GM13976 (cell line): ENCODE measurements at places on chromosomes 7 and 10.

GRCh38 chr10:27742195-27743011 is 3.2 kb downstream of the MKX start:
- peak; percentile 85 for DNase-seq

GRCh38 chr10:112115781-112116385 is 67.7 kb downstream of the GPAM start:
- peak; percentile 64 for DNase-seq

DNA sequence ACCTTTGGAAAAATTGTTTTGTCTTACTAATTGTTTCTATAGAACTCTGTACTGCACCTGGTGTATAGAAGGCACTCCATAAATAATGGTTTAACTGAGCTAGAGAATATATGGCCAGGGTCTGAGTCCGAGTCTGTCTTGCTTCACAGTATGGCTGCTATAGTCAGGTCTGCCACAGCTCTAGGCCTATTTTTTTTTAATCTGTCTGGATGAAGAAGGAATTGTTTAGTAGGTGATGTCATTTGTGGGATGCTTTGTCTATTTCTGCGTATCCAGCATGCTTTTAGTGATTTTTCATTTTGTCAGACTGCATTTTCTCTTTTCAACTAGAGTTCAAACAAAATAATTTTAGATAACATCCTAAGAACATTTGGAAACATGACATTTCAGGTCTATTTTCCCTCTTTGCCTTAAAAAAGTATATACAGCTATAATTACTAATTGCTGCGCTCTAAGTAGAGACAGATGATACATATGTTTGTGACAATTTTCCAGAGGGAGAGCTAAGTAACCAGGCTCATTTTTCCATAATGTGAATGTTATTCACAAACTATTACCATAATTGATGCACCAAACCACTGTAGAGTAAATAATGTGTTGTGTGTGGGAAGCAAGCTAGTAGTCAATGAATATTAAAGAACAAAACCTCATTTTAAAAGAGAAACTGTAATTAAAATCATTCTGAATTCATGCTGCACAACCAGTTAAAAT is 361.7 kb downstream of the AUTS2 start:
- DNase-seq, result no peak

GRCh38 chr7:13017881-13018280 is 330.4 kb downstream of the ARL4A start:
- no peak for DNase-seq

DNA sequence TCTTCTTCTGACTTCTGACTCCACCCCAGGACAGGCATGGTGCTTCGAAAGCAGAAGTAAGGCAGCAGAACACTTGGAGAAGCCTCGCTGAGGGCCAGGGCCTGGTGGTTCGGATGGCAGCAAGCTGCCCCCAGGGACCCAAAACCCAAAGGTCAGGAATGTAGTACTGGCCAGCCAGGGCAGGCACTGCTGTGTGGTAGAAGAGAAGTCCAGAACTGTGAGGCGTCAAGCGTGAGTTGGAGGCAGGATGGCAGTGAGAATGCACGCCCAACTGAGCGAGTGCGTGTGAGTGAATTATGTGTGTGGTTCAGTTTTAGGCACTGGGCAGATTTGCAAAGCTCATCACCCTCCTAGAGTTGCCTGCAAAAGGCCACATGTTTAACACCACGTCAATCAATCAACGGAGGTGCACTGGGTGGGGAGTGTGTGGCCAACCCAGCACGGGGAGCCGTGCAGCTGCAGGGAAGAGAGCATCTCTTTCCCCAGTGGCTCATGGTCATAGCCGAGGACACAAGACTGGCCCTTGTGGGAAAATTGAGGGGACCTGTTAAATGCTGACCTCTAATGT is 144.3 kb downstream of the KCNMA1 start:
- DNase-seq, result no peak

DNA sequence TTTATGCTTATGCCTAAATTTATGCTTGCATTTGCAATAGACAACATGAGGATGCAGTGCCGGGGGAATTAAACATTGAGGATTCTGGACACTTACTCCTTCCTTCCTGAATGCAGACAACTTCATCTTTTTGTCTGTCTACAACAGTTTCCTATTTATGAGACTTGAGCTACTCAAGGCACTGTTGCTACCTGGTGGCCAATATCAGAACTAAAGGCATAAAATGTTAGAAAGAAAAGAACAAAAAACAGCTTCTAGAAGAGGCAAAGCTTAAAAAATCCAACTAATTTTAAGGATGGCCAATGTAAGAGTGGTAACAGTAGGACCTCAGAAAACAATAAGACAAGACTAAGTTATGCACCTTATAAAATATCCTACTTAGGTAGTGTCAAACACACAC is 144.5 kb upstream of the PTN start:
- DNase-seq, result no peak

DNA sequence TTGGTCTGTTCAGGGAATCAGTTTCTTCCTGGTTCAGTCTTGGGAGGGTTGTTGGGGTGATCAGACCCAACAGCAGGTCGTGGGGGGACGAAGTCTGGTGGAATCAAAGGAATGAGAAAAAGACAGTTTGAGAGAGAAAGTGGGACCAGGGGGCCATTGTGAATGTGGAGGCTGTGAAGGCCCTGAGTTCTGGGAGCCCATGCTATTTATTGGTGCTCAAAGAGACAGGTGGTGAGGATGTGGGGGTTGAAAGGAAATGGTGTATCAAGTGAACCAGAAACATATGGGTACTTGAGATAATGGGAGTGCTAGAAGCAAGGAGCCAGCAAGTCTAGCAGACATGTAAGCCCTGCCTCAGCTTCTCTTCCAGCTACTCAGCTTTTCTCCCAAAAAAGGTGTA is 84.1 kb downstream of the CCSER2 start:
- no peak for DNase-seq

- peak; percentile 79 for DNase-seq
These were observed at the start of gene PANK1 for GRCh38 chr10:89644967-89645741. Gene PANK1 (minus strand): TSS chr10:89645242. CDS start chr10:89644891, 351 bp downstream.

DNA sequence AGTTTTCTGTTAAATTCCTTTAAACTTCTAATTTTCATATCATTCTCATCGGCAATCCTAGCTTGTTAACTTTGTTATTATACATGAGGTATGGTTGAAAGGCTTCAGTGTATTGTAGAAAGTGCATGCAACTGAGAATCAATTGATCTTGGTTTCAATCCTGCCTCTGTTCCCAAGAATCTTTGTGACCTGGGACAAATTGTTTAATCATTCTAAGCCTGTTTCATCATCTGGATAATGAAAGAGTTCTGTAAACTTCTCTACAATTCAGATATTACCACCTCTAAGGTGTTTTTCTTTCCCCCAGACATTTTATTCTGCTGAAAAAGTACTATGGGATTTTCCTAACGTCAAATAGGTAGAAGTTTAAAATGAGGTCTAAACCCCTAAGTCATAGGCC is 179.0 kb downstream of the RNLS start:
- DNase-seq, result no peak

DNA sequence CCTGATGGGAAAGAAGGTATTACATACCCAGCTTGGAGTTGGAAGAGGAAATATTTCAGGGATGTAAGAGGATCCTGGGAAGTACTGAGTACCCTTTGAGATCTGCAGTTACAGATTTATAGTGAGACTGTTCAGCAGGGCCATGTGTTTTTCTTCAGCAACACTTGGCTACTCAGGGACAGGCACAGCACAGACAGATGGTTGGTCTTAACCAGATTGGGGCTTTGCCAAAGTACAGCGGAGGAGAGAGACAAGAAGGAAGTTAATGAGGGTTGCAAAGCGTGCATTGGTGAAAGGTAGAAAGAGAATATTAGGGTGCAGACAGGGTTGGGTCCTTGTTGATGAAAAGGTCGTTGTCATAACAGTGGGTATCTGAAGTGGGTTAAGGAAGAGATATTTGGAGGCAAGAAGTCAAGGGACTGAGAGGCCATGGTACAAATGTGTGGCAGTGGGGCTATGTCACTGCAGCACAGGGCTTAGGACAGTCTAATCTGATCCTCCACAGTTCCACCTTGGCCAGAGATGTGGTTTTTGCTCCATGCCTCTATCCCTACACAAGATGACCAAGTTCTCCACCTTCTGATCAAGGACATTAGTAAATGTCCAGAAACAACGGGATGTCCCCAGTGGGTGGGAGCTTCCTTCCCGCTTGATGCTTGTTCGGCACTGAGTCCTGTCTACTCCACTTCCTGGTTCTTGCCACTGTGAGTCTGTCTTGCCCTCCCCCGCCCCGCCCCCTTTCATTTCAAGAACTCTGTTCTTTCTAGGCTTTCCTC is 18.9 kb upstream of the DNAJC1 start:
- no peak for DNase-seq

DNA sequence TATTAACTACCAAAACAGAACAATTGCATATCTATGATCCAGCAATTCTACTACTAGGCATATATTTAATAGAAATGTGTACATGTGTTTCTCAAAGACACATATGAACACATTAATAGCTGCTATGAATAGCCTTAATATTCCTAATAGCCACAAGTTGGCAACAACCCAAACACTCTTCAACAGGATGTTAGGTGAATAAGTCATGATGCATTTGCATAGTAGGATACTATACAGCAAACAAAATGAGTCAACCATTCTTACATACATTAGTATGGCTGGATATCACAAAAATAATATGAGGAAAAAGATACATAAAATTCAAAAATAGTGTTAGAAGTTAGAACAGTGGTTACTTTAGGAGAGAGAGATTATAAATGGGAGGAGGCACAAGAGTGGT is 26.8 kb upstream of the ZNF746 start:
- no peak for DNase-seq

GRCh38 chr10:10865913-10866312 is 151.8 kb upstream of the CELF2 start:
- no peak for DNase-seq

DNA sequence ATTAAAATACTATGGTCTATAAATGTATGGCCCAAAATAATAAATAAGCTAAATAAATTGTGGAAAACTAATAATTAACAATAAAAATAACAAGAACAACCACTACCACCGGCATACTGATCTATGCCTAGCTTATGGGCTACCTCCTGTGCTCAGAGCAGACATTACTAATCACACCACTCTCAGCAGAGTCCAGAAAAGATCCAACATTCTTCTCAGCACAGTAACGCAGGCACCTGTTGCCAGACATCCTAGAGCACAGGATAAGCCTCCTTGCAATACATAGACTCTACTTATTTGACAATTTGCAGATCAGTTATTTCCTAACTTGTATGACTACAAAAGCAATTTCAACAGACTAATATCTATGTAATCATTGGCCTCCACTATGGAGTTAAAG is 137.1 kb upstream of the NEBL start:
- DNase-seq, result no peak

DNA sequence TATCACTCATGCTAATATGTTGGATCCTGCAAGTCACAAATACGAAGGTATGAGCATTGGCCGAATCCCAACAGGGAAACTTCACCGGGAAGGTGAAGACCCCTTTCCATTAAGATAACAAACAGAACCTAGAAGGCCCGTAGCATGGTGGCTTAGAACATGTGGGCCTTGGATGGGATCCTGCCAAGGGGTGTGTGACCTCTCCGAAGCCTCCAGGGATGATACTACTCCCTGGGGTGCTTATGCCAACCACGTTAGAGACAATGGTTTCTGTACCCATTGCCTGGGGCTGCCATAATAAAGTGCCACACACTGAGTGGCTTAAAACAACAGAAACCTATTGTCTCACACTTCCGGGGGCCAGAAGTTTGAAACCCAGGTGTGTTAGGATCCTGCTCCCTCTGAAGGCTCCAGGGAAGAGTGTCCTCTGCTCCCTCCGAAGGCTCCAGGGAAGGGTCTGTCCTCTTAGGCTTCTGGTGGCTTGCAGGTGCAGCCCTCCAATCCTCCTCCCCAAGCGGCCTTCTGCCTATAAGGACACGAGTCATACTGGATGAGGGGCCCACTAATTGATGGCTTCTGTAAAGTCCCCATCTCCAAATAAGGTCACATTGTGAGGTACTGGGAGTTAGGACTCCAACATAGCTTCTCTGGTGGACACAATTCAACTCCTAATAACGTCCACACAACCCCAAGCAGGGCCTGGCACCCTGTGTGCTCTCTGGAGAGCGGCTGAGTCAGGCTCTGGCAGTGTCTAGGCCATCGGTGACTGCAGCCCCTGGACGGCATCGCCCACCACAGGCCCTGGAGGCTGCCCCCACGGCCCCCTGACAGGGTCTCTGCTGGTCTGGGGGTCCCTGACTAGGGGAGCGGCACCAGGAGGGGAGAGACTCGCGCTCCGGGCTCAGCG is 992 bp upstream of the MGMT start:
- DNase-seq, result no peak

DNA sequence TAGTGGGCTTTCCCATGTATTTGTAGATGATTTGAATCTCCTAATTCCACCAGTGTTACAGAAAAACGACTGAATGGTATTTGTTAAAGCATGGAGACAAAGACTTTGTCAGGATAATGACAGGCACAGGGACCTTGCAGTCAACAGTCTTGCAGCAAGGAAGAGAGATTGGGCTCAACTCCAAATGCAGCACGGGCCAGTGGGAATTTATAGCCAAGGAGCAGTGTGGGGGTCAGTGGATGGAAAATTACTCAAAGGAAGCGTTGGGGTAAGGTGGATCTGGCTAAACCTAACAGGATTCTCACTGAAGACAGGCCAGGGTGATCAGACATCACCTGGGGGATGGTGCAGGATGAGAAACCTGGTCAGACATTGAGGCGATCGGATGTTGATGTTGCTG is 24.3 kb downstream of the CPVL start:
- DNase-seq, result no peak

DNA sequence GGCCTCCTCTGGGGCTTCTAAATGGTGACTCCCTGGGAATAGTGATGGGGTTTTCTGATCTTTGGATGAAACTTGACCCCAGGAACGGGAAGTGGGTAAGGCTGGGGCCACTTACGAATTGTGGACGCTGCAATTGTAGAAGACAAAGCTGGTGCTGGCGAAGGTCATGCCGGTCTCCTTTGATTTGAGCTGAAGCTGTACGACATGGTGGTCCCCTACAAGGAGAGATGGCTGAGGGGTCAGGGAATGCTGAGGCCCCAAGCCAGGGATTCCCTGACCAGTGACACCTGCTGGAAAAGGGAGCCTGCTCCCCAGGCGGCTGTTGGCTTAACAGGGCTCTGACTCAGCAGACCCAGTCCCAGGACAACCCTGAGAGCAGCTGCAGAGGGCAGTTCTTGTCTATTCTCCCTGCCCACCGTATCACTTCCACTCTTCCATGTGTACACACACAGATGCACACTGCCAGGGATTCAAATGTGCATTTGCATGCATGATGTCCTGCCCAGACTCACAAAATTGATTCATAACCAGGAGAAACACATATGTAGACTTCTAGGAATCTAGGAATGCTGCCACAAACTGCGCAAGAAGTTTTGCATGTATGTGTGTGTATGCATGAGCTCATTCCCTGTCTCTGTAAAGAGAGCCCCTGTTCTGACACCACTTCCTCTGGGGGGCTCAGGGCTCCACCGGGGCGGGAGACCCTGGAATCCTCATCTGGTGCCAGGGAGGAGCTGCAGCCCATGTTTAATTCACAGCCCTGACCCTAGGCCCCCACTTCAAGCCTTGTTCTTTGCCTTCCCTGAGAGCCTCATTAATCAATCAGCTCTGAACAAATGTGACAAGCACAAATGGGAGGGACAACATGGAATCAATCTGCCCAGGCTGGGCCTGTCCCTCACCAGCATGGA is 350.0 kb downstream of the PLXNA4 start:
- DNase-seq, result no peak
